ENCODE measurements at places on chromosomes 7 and 10.

DNA sequence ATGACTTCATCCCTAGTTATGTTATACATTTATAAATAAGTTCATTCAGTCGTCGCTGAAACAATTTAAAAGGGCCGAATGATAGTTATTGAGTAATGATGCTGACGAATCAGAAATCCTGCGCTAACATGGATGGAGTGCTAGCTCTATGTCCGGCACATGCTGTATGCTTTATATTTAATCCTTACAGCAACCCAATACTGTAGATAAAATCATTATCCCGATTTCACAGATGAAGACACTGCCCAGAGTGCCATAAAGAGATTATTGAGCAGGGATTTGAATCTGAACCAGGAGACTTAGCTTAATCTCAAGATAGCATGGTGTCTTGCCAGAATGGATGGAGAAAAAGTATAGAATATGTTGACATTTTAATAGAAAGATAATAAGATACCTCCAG is 1.1 kb upstream of the ICA1 start:
- DNase-seq: no peak

DNA sequence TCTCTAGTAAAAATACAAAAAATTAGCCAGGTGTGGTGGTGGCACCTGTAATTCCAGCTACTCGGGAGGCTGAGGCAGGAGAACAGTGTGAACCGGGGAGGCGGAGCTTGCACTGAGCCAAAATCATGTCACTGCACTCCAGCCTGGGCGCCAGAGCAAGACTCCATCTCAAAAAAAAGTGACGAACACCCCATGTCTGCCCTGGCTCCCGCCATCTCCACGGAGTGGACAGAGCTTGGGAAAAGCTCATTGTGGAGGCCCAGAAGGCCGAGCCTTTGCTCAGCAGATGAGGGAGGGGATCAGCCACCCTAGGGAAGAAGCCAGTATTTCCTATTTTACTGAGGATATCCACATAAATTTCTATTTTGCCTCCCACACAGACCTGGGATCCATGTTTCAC is 136.8 kb downstream of the DIP2C start:
- DNase-seq: no peak

DNA sequence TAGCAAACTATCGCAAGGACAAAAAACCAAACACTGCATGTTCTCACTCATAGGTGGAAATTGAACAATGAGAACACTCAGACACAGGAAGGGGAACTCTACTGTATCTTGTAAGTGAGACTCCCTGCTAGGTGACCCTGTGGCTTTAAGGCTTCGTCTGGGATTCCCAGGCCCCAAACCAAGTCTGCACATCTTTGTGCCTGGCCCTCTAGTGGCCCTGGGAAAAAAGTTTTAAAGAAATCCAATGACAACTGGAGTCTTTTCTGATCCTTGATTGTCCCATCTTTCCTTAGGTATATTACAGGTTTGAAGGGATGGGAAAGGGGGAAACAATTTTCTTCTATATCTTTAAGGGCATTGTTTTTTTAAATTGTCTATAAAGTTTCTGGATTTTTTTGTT is 10.6 kb upstream of the LIPM start:
- DNase-seq: no peak

- no peak for DNase-seq
Observed at GRCh38 chr7:36278069-36278619, 111.5 kb upstream of the ANLN start.

- no peak for DNase-seq
Observed at GRCh38 chr7:92567460-92567859, 22.7 kb downstream of the FAM133B start.

- no peak for DNase-seq
Observed at GRCh38 chr7:71270558-71270957, 138.6 kb downstream of the GALNT17 start.

DNA sequence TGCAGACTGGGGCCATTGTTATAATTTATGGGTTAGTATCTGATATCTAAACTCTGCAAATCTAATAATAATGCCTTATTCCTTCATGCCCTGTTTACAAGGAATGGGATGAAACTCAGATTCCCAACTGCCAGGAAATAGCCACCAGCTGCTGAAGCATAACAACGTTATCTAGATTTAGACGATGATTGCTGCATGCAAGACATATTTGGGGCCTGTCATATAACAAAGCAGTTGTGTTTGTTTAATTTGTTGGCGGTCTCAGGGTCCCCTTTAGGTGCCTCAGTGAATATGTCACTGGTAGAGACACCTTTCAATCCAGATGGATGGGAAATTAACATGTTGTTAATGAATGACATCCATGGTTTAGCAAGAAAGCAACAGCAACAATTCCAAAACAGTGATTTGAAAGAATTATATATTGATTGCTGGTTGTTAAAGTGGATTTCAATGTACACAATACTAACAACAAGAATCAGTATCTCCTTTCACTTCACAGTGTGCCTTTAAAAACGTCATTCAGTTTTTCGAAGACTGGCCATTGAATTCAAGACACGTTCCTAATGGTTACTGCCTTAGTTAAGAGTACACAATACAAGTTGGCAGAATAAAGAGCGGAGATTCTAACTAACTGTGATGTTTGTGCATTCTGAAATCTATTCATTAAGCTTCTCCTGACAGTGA is 860.6 kb upstream of the CELF2 start:
- DNase-seq: no peak

- DNase-seq: no peak
Observed at GRCh38 chr10:104638861-104639589, 2.1 kb upstream of the SORCS3 start.

GRCh38 chr7:45456747-45457524 is 117.2 kb upstream of the ADCY1 start:
- no peak for DNase-seq

DNA sequence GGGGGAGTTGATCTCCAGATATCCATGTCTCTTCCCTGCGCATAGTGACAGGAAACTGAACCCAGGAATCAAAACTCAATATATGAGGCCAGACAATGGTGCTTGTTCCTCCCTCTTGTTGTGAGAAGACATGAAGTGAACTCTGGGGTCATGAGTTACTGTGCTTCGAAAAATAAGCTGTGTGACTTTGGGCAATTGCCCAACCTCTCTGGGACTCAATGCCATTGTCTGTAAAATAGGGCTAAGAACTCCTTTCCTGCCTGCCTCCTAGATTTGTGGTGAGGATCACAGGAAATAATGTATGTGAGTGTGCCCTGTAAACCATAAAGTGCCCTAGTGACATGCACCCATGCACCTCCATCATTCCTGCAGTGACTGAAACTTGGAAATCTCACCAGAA is 48.4 kb downstream of the SYPL1 start:
- DNase-seq: no peak

GRCh38 chr10:84269773-84270172 is 24.9 kb downstream of the RGR start:
- no peak for DNase-seq

- no peak for DNase-seq
Observed at GRCh38 chr7:80259-81067, 111.9 kb upstream of the FAM20C start.

DNA sequence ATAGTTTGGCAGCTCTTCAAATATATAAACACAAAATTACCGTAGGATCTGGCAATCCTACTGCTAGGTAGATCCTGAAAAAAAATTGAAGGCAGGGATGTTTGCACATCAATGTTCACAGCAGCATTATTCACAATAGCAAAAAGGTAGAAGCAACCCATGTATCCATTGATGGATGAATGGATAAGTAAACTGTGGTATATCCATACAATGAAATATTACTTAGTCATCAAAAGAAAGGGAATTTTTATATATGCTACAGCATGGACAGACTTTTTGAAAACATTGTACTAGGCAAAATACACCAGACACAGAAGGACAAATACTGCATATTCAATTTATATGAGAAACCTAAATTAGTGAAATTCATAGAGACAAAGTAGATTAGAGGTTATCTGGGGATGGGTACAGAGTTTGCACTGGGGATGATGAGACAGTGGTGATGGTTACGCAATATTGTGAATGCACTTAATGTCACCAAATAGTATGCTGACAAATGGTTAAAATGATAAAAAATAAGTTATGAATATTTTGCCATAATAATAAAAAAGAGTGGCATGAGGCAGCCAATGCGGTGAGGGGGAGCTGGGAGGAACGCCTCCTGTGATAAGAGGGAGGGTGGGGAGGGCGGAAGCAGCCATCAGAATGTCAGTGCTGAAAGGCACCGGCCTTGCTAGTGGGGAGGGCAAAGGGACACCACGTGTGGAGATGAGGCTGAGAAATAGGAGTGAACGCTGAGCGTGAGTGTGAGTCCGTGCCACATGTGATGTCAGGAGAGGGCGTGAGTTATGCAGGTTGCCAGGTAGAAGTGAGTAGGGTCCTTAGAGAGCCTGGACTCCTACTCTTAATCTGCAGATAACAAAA is 386.1 kb upstream of the PODXL start:
- no peak for DNase-seq

DNA sequence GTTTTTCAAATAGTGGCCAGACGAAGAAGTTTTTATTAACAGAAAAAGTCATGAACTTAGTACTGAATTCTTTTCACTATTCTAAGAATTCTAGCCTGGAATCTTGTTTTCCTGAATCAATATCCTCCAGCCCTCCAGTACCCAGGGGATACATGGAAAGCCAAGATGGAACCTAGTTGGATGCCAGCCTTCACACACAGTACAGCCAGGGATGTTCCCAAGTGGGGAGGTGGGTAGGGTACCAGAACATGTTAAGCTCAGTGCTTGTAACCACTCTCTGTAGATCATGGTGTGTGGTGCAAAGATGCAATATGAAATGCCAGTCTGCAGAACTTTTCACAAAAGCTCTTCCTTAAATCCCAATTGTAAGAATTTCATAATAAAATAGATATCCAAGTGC is 128.0 kb downstream of the POU6F2 start:
- DNase-seq: no peak

- DNase-seq: no peak
Observed at GRCh38 chr7:71021131-71021530, 110.8 kb upstream of the GALNT17 start.

- DNase-seq: no peak
Observed at GRCh38 chr10:132593900-132594876, 56.6 kb downstream of the INPP5A start.

DNA sequence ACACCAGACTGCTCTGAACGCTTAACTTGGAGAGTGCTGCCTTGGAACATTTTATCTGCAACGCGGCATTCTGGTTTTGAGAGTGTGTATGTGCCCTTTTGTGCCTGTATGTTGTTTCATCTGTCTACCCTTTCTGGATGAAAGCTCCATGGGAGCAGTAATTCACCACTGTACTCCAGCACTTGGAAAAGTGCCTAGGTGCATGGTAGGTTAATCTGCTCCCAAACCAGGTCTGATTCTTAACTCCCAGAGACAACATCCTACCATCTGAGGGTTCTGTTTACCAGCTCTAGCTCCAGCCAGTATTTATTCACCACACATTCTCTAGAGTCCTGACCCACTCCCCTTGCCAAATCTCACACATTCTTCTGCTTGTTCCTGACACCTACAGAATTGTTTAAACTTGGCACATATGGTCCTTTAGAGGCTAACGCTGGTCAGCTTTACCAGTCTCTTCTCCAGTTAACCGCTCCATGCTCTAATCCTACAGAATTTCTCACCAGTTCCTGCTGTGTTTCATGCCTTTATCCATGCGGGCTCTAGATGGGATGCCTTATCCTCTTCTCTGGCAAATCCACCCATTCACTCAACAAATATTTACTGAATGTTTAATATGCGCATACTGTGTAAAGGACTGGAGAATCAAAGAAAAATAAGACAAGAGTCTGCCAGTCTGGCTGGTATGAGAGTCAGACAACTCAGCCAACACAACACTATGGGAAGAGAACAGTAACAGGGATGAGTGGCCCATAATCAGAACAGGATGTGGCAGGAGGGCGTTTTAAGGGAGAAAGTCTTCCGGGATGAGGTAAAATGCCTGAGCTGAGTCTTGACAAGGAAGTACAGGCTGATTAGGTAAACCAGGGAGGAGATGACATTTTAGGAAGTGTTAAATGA is 46.3 kb downstream of the MTPN start:
- peak; percentile 70 for DNase-seq

DNA sequence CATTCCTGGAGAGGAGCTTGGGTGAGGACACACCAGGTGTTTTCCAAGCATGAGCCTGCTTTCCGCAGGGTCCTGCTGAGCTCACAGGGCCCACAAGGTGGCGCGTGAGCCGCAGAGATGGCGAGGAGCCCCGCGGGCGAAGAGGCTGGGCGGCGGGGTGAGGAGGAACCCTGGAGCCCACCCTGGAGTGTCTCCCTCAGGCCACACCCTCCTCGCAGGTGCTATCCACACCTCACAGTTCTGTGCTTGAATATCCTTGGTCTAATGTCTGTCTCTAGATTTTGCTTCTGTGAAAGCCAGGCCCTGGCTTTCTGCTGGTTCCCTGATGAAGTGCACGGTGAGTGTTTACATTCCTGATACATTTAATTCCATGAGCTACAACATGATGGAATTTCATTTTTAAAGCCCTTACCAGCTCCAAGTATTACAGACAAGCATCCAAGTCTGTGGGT is 433.6 kb downstream of the ACTR3B start:
- peak; percentile 42 for DNase-seq

DNA sequence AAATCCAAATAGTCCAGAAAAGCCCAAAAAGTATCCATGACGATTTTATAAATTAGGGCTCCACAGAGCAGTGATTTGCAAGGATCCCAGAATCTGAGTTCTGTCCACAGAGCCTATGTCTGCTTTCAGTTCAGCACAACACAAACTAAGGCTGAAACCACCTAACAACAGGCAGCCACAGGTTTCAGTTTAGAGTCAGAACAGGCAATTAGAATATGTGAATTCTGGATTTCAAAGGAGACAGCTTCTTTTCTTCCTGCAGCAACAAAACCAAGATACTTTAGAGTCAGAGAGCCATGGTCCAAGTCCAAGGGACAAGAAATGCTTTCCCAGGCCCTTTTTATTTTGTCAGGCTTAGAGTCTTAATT is 23.6 kb downstream of the IFIT3 start:
- no peak for DNase-seq

DNA sequence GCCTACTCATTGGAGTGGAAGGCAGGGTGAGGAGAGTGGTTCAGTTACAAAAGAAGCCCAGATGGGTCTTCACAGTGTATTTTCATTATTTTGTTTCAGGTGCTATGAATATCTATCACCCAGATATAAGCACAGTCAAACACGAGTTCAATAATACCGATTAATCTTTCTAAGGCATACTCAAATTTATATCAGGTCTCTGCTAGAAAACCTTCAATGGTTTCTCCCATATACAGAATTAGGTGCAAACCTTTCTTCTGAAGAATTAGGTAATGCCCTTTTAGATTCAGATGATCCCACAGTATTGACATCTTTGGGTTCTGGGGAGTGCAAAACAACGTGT is 14.7 kb upstream of the HPS1 start:
- DNase-seq: no peak

DNA sequence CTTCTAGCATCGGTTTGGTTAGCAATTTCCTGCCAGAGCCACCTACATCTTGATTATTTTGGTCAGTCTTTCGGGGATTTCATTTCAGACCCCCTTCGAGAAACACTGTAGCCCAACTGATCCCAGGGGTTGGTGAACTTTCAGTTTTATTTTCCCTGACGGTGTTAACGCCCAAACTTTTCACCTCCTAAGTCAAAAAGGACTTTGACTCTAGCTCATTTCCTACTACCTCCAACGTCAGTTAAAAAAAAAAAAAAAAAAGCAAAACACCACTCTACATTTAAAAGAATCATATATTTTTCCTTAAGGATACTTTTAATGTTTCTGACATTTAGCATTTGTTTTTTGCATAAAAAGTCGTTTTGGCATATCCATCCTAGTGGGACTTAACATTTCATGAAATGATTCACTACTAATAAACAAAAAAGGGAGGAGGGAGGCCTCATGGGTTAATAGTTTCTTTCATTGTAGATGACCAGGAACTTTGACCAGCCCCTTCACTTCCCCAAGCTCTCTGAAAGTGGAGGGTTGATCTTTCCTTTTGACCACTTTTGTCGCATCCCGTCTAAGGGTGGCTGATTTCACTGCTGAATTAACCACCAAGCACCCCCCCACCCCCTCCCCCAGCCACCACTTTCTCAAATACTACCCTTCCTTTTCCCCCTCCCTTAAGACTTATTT is 764 bp upstream of the TCF7L2 start:
- no peak for DNase-seq

All from NCI-H2029 (cell line).